ENCODE measurements at places on chromosomes 7 and 10. TPM values are rescaled to one million over a fixed set of nuclear protein-coding genes. Genes with fewer than 3 reads are reported as not detected.

The SMARCD3 gene
- total RNA-seq = 38.2 TPM

The RINT1 gene
- total RNA-seq = 13.9 TPM

The RBM20 gene
- total RNA-seq = 0.88 TPM

The PRR15 gene
- 0.88 TPM for total RNA-seq

The C7orf33 gene
- not detected for total RNA-seq

All from subcutaneous adipose tissue (tissue), 4 donors.